ENCODE measurements at places on chromosomes 12 and 14.
A peak's percentile ranks its signal among the peaks of the same experiment; 100 is the strongest.

GRCh38 chr14:100883789-100884101 is 19.8 kb downstream of the RTL1 start:
- no peak for DNase-seq

- no peak for DNase-seq
Observed at GRCh38 chr12:114152890-114153289, 186.8 kb upstream of the RBM19 start.

- DNase-seq = no peak
Observed at GRCh38 chr14:51704545-51704944, 52.8 kb downstream of the FRMD6 start.

DNA sequence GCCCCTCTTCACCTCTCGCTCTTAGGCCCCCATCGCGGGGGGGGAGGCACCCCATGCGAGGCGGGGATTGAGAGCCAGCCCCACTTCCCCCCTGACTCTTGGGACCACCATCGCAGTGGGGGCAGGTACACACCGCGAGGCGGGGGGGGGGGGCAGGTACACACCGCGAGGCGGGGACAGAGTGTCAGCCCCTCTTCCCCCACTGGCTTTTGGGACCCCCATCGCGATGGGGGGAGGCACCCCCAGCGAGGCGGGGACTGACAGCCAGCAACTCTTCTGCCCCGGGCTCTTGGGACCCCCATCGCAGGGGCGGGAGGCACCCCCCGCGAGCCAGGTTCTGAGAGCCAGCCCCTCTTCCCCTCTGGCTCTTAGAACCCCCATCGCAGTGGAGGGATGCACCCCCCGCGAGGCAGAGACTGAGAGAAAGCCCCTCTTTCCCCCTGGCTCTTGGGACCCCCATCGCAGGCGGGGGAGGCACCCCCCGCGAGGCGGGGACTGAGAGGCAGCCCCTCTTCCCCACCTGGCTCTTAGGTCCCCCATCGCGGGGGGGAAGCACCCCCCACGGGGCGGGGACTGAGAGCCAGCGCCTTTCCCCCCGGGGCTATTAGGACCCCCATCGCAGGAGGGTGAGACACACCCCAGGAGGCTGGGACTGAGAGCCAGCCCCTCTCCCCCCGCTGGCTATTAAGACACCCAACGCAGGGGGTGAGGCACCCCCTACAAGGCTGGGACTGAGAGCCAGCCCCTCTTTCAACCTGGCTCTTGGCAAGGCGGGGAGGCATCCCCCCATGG is 196.5 kb upstream of the PZP start:
- DNase-seq = peak; percentile 12

- no peak for DNase-seq
Observed at GRCh38 chr12:103768467-103769123, 72.4 kb downstream of the NT5DC3 start.

GRCh38 chr12:123444092-123445026 is 7.9 kb upstream of the RILPL2 start:
- no peak for DNase-seq

DNA sequence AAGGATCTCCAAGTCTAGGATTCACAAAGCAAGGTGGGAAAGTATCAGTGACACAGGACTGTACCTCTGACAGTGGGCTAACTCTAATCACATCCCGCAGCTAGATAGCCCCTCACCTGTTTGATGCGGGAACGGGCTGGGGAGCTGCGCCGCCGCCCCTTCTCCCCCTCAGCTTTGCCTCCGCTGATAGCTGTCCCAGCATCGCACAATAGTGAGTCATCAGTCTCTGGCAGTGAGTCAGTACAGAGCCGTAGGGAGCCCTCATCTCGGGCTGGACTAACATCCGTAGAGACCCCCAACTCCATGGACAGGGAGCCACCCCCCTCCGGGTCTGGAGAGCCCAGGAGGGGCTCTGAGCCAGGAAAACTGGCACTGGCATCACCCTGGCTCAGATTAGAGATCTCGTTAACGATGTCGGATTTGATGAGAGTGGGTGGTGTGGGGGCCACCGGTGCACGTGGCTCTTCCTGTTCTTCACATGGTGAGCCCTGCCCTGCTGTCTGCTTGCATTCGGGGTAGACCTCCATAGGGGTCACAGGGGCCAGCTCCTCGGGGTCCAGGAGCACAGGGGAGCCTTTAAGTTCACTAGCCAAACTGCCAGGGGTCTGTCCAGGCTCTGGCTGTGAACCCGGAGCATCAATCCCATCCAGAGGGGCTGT is 10.9 kb downstream of the KMT2D start:
- no peak for DNase-seq

GRCh38 chr12:41058266-41058665 is 129.9 kb upstream of the PDZRN4 start:
- DNase-seq = no peak

DNA sequence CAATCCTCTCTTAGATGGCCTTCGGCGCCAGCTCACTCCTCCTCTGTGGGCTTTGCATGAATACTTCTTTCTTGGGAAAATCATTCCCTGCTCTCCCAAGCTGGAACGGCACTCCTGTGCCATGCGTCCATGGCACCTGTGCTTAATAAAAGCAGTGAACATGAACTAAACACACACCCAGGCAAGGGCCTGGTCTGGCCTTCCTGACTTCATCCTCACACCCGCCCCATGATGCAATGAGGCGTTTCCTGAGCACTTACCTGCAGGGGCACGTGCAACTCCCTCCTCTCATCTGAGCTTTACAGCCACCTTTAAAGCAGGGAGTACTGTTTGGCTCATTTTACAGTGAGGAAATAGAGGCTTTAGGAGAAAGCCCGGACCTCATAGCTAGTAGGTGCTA is 219.8 kb downstream of the SLC41A2 start:
- no peak for DNase-seq

GRCh38 chr12:6351622-6352021 is 9.7 kb upstream of the TNFRSF1A start:
- no peak for DNase-seq

Measured in stimulated activated CD4-positive, alpha-beta T cell treated with anti-CD3 and anti-CD28 coated beads, Interleukin-1b, Interleukin-23, amount 100 ng/mL, for 24 hours (primary cell).